CD8-positive, alpha-beta memory T cell (primary cell): ENCODE measurements at places on chromosomes 6 and 20.
A peak's percentile ranks its signal among the peaks of the same experiment; 100 is the strongest.

DNA sequence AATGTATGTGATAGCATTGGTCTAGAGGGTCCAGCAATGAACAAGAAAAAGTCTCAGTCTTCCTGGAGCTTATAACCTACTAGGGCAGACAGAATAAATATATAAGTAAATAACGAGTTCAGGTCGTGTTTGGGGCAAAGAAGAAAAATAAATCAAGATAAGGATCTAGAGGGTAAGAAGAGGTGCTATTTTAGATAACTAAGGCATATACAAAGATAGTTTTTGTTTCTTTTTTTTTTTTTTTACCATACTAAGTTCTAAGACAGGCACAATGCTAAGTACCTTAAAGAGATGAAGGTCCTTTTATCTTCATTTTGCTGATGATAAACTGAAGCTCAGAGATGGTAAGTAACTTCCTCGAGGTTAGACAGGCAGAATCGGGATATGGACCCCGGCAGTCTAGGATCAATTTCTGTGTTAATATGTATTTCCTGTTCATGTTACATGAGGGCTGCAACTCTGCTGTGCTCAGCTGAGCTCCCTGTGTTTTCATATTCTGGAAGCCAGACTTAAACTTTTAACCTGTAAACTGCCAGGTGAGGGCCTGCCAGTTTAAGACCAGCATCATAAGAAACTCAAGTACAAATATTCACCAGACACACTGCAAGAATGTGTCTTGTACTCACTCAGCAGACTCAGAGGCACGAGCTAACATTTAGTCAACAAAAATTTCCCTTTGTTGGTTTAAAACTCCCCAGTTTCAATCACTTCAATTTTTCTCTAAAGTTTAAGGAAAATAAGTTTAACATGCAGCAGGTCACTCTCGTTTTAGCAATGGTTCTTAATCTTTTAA is 23.3 kb downstream of the SESN1 start:
- H3K27me3 ChIP-seq = no peaks in the 10 kb centered on the region
- no peaks in the 10 kb centered on the region for H3K36me3 ChIP-seq
- peaks cover 31% of the 10 kb centered on the region for H3K4me1 ChIP-seq
- peak overlapping the region; percentile 38 for H3K4me3 ChIP-seq

DNA sequence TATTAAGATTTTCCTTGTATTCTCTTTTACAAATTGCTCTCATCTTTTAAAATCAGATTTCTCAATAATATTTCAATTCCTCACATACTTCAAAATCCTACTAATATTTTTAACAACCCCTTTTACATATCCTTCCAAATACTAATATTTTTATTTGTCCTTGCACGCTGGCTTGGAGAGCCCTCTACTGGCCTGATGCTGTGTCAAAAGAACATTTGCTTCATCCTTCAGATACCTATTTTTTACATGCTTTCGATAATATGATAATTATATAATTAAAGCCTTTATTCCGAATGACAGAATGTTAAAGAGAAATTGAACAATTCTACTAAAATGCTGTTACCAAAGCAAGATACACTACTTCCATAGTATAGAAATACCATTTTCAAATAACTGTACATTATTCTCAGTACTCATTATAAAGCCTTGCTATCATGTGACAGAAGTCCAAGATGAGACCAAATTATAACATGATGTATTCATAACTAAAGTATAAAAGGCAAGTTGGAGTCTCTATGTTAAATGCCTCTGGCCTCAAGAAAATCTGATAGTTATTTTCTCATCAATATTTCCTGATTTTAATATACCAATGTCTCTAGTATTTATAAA is 39.0 kb upstream of the PLN start:
- peaks cover 3% of the 10 kb centered on the region for H3K36me3 ChIP-seq
- no peak overlapping the region for H3K4me3 ChIP-seq
- H3K27me3 ChIP-seq = no peaks in the 10 kb centered on the region
- DNase-seq = no peak
- no peak overlapping the region for H3K27ac ChIP-seq

- H3K27ac ChIP-seq = no peak overlapping the region
- no peaks in the 10 kb centered on the region for H3K27me3 ChIP-seq
- H3K36me3 ChIP-seq = no peaks in the 10 kb centered on the region
- H3K4me3 ChIP-seq = no peak overlapping the region
Measured at GRCh38 chr20:15945289-15945688, 628.0 kb downstream of the KIF16B start.

- no peak overlapping the region for H3K27ac ChIP-seq
- no peak for DNase-seq
- H3K4me3 ChIP-seq = no peak overlapping the region
- H3K4me1 ChIP-seq = peaks cover 3% of the 10 kb centered on the region
Measured at GRCh38 chr6:129659167-129659566, 50.8 kb downstream of the ARHGAP18 start.

- H3K4me3 ChIP-seq = no peak overlapping the region
- H3K27me3 ChIP-seq = peaks cover 7% of the 10 kb centered on the region
- peaks cover 7% of the 10 kb centered on the region for H3K4me1 ChIP-seq
- no peak for DNase-seq
- H3K36me3 ChIP-seq = no peaks in the 10 kb centered on the region
Measured at GRCh38 chr20:641516-641875, 11.5 kb downstream of the SRXN1 start.

- no peak overlapping the region for H3K4me3 ChIP-seq
- H3K36me3 ChIP-seq = no peaks in the 10 kb centered on the region
- H3K27ac ChIP-seq = no peak overlapping the region
Measured at GRCh38 chr20:55760586-55760985, 244.7 kb downstream of the CBLN4 start.

DNA sequence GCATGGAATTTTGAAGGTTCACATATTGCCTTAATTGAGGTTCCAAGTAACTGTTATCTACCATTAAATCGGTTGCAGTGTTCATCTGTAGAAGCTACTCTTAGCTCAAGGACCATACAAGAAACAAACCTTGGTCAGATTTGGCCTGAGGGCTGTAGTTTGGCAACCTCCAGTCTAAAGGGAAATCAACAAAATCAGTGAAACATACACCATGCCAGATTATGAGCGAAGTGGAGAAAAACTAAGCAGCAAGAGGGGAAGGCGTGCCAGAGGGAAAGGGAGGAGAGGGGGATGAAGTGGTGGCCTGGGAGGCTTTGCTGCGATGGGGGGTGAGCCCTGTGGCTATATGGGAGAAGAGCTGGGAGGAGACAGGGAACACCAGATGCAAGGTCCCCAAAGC is 8.8 kb upstream of the SNAI1 start:
- no peak overlapping the region for H3K27ac ChIP-seq
- DNase-seq = no peak
- peaks cover 4% of the 10 kb centered on the region for H3K4me1 ChIP-seq
- H3K36me3 ChIP-seq = no peaks in the 10 kb centered on the region

- DNase-seq = no peak
Measured at GRCh38 chr6:96675597-96675996, 112.7 kb downstream of the FHL5 start.

GRCh38 chr6:154861825-154862224 is 128.6 kb downstream of the SCAF8 start:
- H3K36me3 ChIP-seq = no peaks in the 10 kb centered on the region
- no peaks in the 10 kb centered on the region for H3K27me3 ChIP-seq
- DNase-seq = no peak
- H3K4me3 ChIP-seq = no peak overlapping the region
- H3K4me1 ChIP-seq = no peaks in the 10 kb centered on the region

DNA sequence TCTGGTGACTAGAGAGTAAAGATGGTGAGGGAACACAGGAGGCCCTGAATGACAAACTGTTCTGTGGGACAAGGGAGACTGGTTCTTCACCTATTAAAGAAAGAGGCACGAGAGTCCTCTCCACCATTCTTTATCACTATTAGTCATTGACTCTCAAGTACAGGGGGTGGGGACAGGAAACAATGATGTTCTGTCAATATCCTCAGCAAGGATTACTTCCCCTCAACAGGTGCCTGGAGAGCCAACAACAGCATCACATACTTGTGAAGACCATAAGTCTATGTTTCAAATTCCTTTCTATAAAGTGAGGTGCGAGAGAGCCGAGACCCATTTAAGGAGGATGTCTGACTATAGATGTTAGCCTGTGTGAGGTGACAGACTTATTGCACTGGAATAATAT is 72.4 kb upstream of the TBC1D7 start:
- DNase-seq = no peak
- no peaks in the 10 kb centered on the region for H3K36me3 ChIP-seq
- no peaks in the 10 kb centered on the region for H3K27me3 ChIP-seq

- no peak overlapping the region for H3K27ac ChIP-seq
- H3K36me3 ChIP-seq = no peaks in the 10 kb centered on the region
- H3K4me1 ChIP-seq = no peaks in the 10 kb centered on the region
- H3K4me3 ChIP-seq = no peak overlapping the region
- no peaks in the 10 kb centered on the region for H3K27me3 ChIP-seq
Measured at GRCh38 chr6:37635319-37635718, 62.4 kb downstream of the MDGA1 start.

GRCh38 chr6:41036601-41037000 is 2.4 kb downstream of the UNC5CL start:
- H3K27ac ChIP-seq = no peak overlapping the region
- no peaks in the 10 kb centered on the region for H3K36me3 ChIP-seq
- H3K4me3 ChIP-seq = no peak overlapping the region
- H3K4me1 ChIP-seq = no peaks in the 10 kb centered on the region

GRCh38 chr6:107727096-107727757 is 96.9 kb downstream of the SCML4 start:
- no peak for DNase-seq
- H3K27me3 ChIP-seq = no peaks in the 10 kb centered on the region

- no peaks in the 10 kb centered on the region for H3K27me3 ChIP-seq
- H3K4me1 ChIP-seq = no peaks in the 10 kb centered on the region
- no peaks in the 10 kb centered on the region for H3K36me3 ChIP-seq
- no peak overlapping the region for H3K4me3 ChIP-seq
- no peak for DNase-seq
Measured at GRCh38 chr6:82283771-82284410, 36.3 kb upstream of the IBTK start.

GRCh38 chr6:33878562-33878961 is 74.8 kb upstream of the MLN start:
- no peaks in the 10 kb centered on the region for H3K4me1 ChIP-seq
- no peak overlapping the region for H3K4me3 ChIP-seq

DNA sequence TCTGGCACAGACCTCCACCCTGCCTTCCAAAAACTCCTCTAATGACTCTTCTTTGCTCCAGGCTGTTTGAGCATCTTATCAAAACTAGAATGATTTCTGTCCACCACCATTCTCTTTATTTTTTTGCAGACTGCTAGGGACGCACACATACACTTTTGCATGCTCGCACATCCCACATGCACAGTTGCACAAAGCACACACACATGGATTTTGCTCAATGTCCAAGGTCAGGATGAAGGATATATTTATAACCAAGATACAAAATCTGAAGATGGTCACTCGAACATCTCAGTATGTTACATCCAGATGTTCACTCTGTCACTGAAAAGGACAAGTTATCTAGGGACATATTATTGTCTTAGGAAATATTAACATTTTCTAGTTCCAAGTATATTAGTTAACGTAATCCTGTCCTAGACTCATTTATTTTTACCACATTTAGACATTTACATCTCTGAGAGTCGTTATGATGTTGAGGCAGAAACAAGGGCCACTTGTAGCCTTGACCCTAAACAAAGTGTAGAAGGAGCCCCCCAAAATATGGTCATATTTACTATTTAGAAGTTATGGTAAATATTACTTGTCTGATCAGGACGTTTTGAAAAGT is 3.4 kb upstream of the SIM1 start:
- peaks cover 67% of the 10 kb centered on the region for H3K27me3 ChIP-seq
- no peak overlapping the region for H3K27ac ChIP-seq
- DNase-seq = no peak
- no peak overlapping the region for H3K4me3 ChIP-seq

- no peaks in the 10 kb centered on the region for H3K27me3 ChIP-seq
- no peak overlapping the region for H3K4me3 ChIP-seq
- no peaks in the 10 kb centered on the region for H3K36me3 ChIP-seq
- no peak overlapping the region for H3K27ac ChIP-seq
Measured at GRCh38 chr6:6497976-6498375, 90.5 kb upstream of the LY86 start.

DNA sequence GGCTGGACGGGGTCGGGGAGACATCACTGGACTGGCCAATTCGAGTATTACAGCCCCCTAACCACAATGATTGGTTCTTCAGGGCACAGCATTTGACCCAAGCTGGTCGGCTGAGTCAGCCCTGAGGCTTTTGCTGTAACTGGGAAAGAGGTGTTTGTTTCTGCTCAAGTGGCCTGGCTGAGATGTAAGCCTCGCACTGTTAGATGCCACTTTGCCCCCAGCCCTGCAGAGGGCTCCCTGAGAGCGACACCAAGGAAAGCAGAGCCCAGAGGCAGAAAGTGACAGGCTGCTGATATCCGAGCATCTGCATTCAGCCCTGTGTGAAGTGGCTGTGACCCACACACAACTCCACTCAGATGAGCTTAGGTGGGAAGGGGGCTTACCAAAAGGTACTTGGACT is 19.4 kb downstream of the ERGIC3 start:
- no peak for DNase-seq
- no peak overlapping the region for H3K27ac ChIP-seq
- no peak overlapping the region for H3K4me3 ChIP-seq
- no peaks in the 10 kb centered on the region for H3K27me3 ChIP-seq
- no peaks in the 10 kb centered on the region for H3K36me3 ChIP-seq
- no peaks in the 10 kb centered on the region for H3K4me1 ChIP-seq

DNA sequence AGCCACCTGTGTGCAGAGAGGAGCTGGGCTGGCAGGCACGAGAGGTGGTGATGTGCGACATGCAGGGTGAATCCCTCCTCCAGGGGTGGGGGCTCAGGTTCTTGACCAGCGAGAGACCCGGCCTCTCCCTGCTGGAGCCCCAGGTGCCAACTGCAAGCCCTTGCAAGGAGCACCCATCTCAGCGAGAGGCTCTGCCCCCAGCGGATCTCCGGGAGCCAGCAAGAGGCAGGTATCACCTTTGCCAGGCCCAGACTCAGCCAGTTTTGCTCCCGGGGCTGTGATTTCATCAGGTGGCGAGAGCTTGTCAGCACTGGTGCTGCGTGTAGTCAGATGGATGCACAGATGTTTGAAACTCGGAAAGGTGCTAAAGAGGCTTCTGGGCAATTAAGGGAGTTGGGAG is 87.7 kb downstream of the TFAP2C start:
- H3K4me3 ChIP-seq = no peak overlapping the region
- H3K4me1 ChIP-seq = no peaks in the 10 kb centered on the region
- H3K27ac ChIP-seq = no peak overlapping the region

- no peaks in the 10 kb centered on the region for H3K4me1 ChIP-seq
- H3K27ac ChIP-seq = no peak overlapping the region
- no peaks in the 10 kb centered on the region for H3K36me3 ChIP-seq
- no peak overlapping the region for H3K4me3 ChIP-seq
- H3K27me3 ChIP-seq = no peaks in the 10 kb centered on the region
- DNase-seq = no peak
Measured at GRCh38 chr6:113830140-113830539, 27.0 kb upstream of the MARCKS start.

DNA sequence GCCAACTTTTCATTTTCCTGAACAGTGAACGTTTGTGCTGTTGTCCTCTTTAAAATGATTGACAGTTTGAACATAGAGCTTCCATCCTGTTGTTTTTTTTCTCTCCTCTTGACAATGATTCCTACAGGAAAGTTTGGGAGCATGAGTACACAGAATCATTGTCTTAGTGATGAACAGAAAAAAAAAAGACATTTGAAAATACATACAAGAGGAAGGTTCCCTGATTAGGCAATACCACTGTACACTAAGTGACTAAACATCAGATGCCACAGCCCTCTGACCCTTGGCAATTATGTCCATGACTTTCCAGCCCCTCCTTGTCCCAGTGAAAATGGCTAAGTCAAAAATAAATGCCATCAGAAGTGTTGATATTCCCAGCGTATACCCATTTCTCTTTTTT is 71.5 kb downstream of the RTN4IP1 start:
- H3K4me3 ChIP-seq = no peak overlapping the region
- H3K27ac ChIP-seq = no peak overlapping the region
- DNase-seq = no peak
- peaks cover 30% of the 10 kb centered on the region for H3K36me3 ChIP-seq
- no peaks in the 10 kb centered on the region for H3K27me3 ChIP-seq

- no peak overlapping the region for H3K4me3 ChIP-seq
- no peaks in the 10 kb centered on the region for H3K36me3 ChIP-seq
- H3K27me3 ChIP-seq = no peaks in the 10 kb centered on the region
- H3K27ac ChIP-seq = no peak overlapping the region
Measured at GRCh38 chr20:58633161-58634053, 17.7 kb upstream of the STX16 start.
